Lower leg skin (tissue), 4 donors: ENCODE measurements at places on chromosomes 2 and 18.

- peak; percentile 35 for DNase-seq
Observed at GRCh38 chr2:152062125-152063091, 36.4 kb downstream of the CACNB4 start.

- no peak for DNase-seq
Observed at GRCh38 chr18:60698901-60699300, 326.3 kb upstream of the MC4R start.

DNA sequence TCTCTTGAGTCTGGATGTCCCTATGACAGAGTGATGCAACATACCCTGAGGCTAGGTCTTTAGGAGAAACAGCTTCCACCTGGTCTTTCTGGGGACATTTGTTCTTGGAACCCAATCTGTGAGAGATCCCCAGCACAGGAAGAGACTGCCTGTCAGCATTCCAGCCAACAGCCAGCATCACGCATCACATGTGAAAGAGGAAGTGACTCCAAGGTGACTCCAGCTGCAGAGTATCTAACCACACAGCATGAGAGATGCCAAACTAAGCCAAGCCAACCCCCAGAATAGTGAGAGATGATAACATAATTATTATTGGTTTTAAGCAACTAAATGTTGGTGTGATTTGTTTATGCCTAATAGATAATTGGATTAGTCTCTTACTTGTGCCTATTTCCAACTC, 35.7 kb downstream of the C18orf63 start:
- DNase-seq = no peak

GRCh38 chr2:134818321-134818720, 20.1 kb upstream of the ACMSD start:
- DNase-seq = no peak

GRCh38 chr2:8693157-8693821, 11.4 kb downstream of the ID2 start:
- no peak for DNase-seq

GRCh38 chr2:156436497-156437085, 412 bp downstream of the GPD2 start:
- no peak for DNase-seq

DNA sequence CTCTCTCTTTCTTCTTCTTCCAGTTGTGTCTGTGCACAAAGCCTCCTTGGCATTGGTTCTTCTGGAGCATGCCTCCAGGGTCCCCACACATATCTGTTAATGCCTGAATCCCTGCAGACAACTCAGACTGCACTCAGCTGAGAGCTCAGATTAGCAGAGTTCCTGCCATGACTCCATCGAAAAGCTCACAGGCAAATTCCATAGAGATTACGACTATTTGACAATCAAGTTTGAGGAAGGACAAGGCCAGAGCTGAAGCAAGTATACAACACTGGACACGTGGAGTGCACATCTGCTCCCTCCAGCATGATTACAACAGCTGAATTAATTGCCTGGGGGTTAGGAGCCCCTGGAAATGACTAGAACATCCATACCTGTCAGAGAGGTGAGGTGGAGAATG, 190.7 kb downstream of the INSIG2 start:
- DNase-seq = no peak

GRCh38 chr2:54771166-54771885, 47.9 kb downstream of the EML6 start:
- no peak for DNase-seq

GRCh38 chr18:48983793-48984437, 33.1 kb upstream of the SMAD7 start:
- DNase-seq = no peak

- DNase-seq = no peak
Observed at GRCh38 chr18:67183398-67183797, 333.1 kb downstream of the DSEL start.

GRCh38 chr2:7724336-7724735, 807.1 kb downstream of the RNF144A start:
- no peak for DNase-seq

DNA sequence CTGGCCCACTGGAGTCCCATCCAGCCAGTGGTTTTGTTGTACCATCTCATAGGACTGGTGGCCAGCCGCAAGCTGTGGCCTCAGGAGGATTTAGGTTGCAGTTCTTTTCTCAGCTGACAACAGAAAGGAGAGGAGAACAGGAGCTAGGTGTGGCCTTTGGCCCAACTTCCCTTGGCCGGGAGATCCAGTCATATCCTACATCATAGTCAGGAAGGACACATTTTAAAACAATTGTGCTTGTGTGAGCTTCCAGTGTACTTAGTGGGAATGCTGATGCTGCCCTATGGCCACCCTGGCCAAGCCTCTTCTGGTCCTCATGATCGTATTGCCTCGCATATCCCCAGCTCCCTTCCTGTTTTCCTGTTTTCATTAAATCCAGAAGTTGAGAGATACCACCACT, 98.1 kb downstream of the WDSUB1 start:
- DNase-seq = no peak

- DNase-seq = no peak
Observed at GRCh38 chr2:177037569-177037968, 175.0 kb upstream of the HNRNPA3 start.

GRCh38 chr2:1572638-1573037, 159.4 kb downstream of the TPO start:
- no peak for DNase-seq
